ENCODE measurements at places on chromosomes 7 and 10.
A peak's percentile ranks its signal among the peaks of the same experiment; 100 is the strongest.

DNA sequence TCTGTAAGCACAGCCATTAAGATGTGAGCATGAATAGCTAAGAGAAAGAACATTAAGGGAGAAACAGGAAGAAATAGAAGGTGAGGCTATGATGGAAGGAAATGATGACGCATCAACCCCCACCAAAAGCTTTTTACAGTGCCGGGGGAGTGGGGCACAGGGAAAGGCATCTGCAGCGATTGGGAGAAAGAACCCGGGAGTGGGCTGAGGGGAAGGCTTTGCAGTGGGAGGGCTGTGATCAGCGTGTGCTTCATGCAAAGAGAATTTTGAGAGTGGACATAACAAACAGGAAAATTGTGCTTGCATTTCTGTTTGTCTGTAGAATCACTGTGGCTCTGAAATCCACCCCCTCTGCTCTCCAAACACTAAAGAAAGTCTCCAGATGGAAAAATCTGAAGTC, 250.8 kb downstream of the KCNMA1 start:
- DNase-seq = no peak

- DNase-seq = no peak
These were observed 491.0 kb downstream of the LRMDA start for GRCh38 chr10:75922435-75922834.

DNA sequence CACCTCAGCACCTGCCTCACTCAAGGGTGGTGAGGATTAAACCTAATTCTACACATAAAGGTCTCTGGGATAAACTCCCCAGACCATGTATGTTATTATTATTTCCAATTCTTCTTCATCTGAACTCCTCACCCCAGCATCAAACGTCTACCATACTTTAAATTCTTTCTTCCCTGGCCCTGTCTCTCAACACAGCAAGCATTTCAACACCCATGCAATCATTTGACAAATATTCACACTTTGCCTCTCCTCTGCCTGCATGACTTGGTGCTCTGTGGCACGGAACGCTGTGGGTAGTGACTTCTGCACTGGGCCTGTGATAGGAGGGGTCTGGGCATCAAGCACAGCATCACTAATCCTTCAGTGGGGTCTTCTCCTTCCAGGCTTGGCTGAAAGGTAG, 490.8 kb downstream of the TNS3 start:
- no peak for DNase-seq

- DNase-seq = no peak
These were observed 97.5 kb downstream of the RPS24 start for GRCh38 chr10:78130966-78131710.

- DNase-seq = no peak
These were observed 7.2 kb downstream of the DBNL start for GRCh38 chr7:44051611-44052220.

DNA sequence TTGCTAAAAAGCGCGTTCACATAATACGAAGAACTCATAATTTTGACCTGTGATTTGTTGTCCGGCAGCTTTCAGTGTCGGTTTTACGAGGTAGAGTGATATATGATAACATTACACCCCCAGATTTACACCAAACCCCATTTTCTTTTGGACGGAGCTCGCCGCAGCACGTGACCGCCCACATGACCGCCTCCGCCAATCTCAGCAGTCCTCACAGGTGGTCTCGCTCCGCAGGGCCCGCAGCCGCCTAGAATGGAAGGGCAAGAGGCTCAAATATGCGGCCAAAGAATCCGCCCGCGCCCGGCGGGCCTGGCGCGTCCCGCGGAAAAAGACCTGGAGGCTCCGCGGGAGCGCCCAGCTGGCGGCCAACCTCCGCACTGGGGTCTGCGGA, at the start of gene HOXA7:
Gene HOXA7 (minus strand): TSS at position 168 of the 391 bp plus-strand sequence. CDS start 130 bp downstream, at position 38.
- peak; percentile 73 for DNase-seq

- DNase-seq = no peak
These were observed 242.2 kb downstream of the TSPAN12 start for GRCh38 chr7:120615703-120616102.

DNA sequence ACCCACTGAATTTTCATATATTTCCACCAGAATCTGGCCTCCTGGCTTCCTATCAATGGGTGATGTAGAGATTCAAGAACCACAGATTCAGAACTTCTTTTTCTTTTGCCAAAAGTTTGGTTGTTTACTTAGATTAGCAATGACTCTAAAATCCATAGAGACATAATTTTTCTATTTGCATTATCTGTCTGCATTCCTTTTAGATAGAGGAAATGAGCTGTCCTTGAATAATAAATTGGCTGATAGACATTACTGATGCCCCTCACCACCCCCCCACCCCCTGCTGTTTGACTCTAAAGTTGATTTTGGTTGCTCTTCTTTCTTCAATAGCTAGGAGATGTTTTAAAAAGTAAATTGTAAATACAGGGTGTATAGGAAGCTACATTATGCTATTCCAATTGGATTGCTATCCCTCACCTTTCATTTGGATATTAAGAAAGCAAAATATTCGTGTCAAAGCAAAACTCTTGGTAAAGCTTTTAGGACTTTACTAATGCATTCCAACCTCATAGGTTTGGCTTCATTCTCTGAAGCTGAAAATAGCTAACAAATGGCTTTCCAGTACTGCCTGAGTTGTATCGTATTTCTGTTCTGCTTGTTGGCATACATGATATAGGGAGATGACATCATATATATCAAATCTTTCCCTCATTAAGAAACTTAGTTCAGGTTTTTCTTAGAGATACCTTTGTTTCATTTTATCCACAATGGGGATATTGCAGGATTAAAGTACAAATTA, 606.0 kb downstream of the ARL4A start:
- no peak for DNase-seq

GRCh38 chr7:66731986-66732385, 8.5 kb upstream of the RABGEF1 start:
- DNase-seq = no peak

DNA sequence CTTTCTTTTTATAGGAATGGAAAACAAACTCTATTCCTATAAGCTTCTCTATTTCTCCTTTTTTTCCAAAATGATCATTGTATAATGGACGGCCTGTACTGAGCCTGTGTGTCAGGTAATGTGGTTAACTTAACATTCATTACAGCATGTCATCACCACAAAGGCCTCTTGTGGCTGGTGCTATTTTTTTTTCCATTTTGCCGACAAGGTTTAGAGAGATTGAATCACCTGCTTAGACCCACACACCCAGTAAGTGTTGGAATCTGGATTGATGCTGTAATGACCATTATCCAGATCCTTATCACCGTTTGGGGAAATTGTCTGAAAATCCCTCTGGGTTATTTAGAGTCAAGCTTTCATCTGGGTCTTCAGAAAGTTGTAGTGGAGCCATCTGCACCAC, 18.5 kb downstream of the AKR1B15 start:
- DNase-seq = no peak

DNA sequence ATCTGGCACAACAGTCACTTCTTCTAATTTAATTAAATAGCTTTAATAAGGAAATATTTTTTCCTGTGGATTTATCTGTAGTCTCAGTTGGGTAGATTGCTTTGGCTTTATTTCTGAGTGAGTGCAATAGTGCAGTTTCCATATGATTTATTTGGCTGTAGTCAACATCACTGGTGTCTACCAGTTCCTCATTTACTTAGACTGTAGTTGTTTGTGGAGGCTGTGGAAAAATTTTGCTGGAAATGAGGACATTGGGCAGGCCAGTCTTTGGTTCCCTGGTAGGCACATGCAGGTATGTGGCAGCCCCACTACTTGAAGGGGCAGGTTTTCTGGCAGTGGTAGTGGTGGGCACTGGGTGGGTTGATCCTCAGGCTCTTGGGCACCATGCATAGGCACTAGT, 15.5 kb downstream of the TAS2R40 start:
- DNase-seq = no peak

- no peak for DNase-seq
These were observed 14.7 kb upstream of the TIAL1 start for GRCh38 chr10:119611433-119611832.

- DNase-seq = peak; percentile 26
These were observed 507 bp downstream of the CCDC201 start for GRCh38 chr7:45872116-45873034.

DNA sequence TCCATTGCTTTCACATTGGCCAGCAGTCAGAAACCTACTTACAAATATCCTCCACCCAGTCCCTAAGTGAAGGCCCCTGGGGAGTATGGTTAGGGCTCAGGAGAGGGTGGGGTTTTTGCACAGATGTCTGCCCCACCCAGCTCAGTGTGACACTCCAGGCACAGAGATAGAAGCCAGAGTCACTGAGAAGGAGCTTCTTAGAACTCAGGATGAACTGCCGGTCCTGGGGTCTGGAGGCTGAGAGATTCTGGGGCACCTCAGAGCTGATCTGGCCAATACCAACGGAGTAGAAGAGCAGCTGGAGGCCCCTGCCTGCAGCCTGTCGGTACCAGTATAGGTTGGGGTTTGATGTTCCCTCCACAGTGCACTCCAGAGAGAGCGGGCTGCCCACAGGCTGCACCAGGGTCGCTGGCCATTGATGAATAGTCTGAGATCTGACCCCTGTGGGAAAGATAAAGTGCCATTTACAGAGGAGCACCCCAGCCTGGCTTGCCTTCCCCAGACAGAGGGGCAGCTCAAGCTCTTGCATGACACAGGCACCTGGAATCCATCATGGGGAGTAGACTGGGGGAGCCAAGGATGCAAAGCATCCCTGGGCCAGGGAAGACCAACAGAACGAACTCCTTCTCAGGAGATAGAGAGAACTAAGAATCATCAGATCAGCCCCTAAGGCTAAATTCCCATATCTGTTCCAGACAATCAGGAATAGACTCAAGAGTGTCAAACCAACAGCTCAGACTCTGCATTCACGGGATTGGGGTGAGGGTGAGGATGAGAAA, 41.9 kb downstream of the PRSS2 start:
- no peak for DNase-seq

DNA sequence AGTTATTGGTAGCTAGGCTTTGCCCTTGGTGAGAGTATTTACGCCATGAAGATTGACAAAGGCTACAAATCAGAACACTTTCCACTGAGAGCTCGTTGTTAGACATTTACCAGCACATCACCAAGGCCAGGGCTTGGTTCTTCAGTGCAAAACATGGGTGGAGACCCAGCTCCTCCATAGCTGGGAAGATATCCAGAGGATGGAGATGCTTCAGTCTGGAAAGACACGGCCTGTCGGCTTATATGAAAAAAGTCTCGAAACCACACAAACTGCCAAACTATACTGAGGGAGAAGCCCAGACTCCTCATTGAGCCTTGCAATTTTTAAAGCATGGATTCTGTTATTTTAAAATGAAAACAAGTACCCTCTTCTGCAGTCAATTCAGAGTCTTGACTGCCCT, 83.4 kb upstream of the ANLN start:
- no peak for DNase-seq

- no peak for DNase-seq
These were observed 122.3 kb downstream of the CCDC71L start for GRCh38 chr7:106538638-106539037.

- DNase-seq = no peak
These were observed 24.6 kb upstream of the SGMS1 start for GRCh38 chr10:50648089-50648934.

DNA sequence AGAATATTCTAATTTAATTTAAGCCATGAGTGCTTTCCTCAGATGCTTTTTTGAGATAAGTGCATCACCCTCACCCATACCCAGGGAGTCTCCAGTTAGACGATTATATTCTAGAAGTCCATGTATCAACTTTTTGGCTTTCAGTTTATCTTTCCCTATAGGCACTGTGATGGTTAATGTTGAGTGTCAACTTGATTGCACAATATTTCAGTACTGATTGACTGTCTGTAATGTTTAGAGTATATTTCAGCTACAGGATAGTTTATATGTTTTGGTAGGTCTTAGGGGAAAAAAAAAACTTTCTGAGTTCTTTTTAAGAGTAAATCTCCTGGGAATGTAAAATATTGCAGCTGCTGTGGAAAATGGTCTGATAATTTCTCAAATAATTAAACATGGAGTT, 535.4 kb downstream of the ADRA2A start:
- DNase-seq = no peak

GRCh38 chr10:44863344-44864047, 47.6 kb upstream of the TMEM72 start:
- DNase-seq = no peak

- DNase-seq = no peak
These were observed 24.7 kb downstream of the EXOC6 start for GRCh38 chr10:92873029-92873428.

DNA sequence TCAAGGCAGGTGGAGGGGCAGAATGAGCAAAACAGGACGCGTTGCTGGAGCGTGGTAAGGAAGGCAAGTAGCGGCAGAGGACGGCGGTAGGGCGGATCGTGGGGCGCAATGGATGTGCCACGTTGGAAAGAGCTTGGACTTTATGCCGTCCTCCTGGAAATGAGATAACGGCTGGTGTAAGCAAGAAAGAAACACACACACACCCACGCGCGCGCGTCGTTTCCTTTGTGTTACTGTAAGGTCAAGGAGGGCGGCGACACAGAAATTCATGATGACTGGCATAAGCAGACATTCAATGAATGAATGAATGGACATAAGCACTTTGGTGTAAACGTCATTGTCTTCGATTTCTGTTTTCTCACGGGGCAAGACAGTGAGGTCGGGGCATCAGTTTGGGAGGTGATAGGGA, 683 bp upstream of the ENTPD7 start:
- DNase-seq = peak; percentile 50

DNA sequence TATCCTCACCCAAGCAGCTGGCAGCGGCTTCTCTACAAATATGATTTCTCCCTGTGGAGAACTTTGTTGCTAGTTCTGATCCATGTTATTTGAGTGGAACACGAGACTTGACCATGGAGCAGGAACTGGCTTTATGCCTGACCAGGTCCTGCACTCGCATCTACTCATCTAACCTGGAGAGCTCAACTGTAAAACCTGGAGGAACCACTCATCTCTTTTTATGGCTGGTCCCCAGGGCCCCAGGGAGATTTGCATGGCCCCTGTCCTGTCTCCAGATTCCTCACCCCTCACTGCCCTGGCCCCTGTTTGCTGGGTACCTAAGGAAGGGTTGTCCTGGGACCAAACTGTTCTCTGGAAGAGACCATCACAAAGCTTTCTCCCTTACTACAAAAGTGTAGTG, 16.0 kb downstream of the TCAF1 start:
- DNase-seq = no peak

DNA sequence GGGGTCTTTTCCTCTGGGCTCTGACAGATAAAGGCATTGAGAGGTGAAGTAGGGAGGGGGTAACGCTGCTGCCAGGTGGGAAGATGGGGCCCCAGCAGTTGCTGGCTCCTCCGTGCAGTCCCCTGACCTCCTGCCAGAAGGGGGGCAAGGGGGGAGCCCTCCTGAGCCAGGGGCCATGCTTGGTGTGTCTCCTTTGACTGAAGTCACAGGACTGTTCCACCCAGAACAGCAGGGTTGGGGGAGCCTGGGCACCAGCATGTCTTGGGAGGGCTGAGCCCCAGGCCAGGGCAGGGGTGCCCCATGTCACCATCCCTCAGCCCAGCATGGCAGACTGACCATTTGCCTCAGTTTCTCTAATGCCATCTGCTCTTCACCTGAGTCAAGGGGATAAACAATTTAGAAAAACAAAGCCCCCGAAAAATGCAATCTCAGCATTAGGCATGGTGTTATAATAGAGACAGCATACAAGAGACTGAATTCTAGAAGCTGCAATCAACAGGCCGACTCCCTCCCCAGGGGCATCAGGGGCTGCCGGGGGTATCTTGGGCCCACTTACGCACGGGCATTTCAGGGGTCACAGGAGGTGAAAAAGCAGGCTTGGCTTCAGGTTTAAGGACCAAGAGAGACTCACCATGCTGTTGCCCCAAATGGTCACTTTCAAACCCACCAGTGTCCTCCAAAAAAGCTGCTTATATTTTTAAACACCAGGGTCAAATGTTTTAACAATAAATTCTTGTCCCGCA, 108.6 kb upstream of the GPR26 start:
- no peak for DNase-seq

GRCh38 chr10:72105098-72105475, 16.7 kb upstream of the SPOCK2 start:
- DNase-seq = no peak

- DNase-seq = no peak
These were observed 12.5 kb downstream of the RNF133 start for GRCh38 chr7:122686360-122686878.

Measured in A549 (cell line).